CD14-positive monocyte (primary cell): ENCODE measurements at places on chromosomes 11 and 22.

DNA sequence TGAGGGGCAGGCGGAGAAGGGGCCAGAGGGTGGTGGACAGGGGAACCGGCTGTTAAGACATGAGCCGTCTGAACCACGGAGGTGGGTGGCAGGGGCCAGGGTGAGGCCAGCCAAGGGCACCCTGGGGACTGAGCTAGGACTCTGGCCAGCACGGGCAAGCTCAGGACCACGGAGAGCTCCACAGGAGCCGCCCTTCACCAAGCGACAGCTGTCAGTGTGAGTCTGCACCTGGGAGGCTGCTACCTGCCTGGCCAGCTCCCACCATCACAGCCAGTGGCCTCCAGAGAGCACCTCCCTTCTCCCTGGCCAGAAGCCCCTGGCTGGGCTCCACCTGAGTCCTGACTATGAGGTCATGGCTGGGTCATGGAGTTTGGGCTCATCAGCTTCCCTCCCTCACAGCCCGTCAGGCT, 21.6 kb downstream of the MGAT3 start:
- no peak for DNase-seq

DNA sequence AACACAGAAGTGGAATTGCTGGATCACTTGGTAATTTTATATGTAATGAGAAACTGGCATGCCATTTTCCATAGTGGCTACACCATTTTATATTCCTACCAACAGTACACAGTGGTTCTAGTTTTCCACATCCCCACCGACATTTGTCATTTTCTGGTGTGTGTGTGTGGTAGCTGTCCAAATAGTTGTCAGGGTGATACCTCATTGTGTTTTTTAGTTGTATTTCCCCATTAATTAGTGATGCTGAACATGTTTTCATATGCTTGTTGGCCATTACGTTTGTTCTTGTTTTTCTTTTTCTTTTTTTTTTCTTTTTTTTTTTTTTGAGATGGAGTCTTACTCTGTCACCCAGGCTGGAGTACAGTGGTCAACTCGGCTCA, 12.2 kb downstream of the NEU3 start:
- DNase-seq = no peak

GRCh38 chr11:78228467-78228866, 39.7 kb downstream of the USP35 start:
- DNase-seq = peak; percentile 60

GRCh38 chr11:86447763-86448480, 73.2 kb downstream of the CCDC81 start:
- DNase-seq = no peak

GRCh38 chr22:41534219-41534618, 10.1 kb downstream of the POLR3H start:
- DNase-seq = no peak
